ENCODE measurements at places on chromosomes 11 and 22. TPM values are rescaled to one million over a fixed set of nuclear protein-coding genes. Genes with fewer than 3 reads are reported as not detected.

GRM5 gene
- total RNA-seq = not detected

MEI1 gene
- 0.39 TPM for total RNA-seq

OLFML1 gene
- total RNA-seq = not detected

CALCA gene
- not detected for total RNA-seq

DDIAS gene
- 2.0 TPM for total RNA-seq

C11orf21 gene
- under 0.01 TPM for total RNA-seq

PLAAT2 gene
- total RNA-seq = 4.7 TPM

DDT gene
- total RNA-seq = 80.0 TPM

USP2 gene
- 0.11 TPM for total RNA-seq
